ENCODE measurements at places on chromosomes 6 and 20.

DNA sequence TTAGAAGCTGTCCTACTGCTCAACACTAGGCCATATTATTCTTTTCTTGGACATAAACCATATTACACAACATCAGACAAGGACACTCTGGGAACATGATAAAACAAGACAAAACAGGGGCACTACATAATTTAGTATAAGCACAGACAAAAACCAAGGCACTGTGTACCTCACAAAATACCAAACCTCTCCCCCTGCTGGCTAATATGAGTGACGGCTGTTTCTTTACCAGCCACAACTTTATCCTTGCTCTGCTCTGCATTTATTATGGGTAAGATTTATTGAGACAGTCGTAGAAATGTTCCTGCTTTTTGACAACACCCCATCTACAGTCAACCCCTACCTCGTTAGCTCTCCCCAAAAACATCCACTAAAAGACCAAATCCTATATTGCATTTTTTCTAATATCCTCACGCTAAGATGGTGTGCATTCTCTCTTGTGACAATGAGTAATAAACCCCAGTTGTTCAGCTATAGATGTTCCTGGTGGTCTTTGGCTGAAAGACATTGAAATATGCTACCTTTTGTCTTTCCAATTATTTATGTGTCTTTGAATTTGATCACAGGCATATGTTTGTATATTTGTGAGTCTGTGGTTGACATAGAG is 23.8 kb upstream of the POLR1H start:
- DNase-seq = no peak

DNA sequence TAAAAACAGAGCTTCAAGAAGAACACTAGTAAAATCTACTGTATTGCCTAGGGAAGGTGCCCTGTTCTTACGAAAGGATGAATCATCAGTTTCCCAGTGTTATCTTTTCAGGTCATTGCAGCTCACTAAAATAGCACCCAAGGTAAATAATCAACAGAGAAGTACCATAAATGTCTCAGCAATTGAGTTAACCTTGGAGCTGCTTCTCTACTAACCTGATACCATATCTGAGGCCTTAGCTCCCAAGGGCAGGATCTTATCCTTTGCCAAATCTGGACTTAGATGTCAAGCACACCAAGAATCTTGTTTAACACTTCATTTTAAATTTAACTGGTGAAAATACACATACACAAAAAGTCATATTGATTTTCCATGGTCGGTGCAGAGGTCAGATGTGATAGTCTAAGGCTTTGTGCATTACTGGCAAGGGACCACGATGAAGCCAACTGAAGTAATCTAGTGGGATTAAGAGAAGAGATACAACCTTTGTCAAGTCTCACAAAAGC is 81.5 kb downstream of the EDN1 start:
- DNase-seq = no peak

GRCh38 chr6:119848696-119849095 is 499.1 kb upstream of the MAN1A1 start:
- no peak for DNase-seq

GRCh38 chr20:10984294-10984693 is 310.5 kb upstream of the JAG1 start:
- DNase-seq = no peak

DNA sequence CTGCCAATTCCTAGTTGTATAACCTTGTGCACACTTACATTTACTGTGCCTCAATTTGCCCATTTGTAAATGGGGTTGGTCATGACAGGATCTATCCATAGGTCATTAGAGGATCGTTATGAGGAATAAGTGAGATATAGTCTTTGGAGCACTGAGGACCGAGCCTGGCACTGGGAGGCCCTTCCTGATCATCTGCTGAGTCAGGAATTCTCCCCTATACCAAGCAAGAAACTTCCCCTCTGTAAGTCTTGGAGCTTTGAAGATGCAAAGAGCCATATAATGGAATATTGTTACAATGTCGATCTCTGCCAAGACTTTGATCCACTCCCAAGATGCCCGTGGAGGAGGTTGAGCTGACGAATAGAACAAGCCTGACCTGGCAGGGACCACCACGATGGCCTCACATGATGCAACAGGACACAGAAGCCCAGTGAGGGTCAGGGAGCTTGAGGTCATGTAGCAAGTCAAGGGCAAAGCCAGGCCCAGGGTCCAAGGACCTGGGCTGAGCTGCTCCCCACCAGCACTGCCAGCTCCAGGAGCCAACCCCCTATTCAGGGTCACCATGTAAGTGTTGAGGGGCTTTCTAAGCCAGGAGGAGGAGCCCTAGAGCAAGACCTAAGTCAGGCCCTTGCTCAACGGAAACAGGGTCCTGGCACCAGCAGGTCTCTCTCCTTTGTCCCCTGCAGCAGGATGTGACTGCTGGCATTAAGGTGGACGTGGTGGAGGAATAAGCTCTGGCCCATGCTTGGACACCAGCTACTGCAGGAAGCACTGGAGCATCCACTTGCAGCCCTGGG is 16.7 kb downstream of the PDRG1 start:
- DNase-seq = no peak

GRCh38 chr6:82741325-82741995 is 324.2 kb downstream of the UBE3D start:
- DNase-seq = no peak

DNA sequence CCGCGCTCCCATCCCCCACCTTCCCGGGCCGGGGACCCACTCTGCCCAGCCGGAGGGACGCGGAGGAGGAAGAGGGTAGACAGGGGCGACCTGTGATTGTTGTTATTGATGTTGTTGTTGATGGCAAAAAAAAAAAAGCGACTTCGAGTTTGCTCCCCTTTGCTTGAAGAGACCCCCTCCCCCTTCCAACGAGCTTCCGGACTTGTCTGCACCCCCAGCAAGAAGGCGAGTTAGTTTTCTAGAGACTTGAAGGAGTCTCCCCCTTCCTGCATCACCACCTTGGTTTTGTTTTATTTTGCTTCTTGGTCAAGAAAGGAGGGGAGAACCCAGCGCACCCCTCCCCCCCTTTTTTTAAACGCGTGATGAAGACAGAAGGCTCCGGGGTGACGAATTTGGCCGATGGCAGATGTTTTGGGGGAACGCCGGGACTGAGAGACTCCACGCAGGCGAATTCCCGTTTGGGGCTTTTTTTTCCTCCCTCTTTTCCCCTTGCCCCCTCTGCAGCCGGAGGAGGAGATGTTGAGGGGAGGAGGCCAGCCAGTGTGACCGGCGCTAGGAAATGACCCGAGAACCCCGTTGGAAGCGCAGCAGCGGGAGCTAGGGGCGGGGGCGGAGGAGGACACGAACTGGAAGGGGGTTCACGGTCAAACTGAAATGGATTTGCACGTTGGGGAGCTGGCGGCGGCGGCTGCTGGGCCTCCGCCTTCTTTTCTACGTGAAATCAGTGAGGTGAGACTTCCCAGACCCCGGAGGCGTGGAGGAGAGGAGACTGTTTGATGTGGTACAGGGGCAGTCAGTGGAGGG is 2.8 kb downstream of the SOX4 start:
- DNase-seq = peak; percentile 34

GRCh38 chr6:26296857-26297648 is 67.9 kb upstream of the BTN3A2 start:
- DNase-seq = no peak

DNA sequence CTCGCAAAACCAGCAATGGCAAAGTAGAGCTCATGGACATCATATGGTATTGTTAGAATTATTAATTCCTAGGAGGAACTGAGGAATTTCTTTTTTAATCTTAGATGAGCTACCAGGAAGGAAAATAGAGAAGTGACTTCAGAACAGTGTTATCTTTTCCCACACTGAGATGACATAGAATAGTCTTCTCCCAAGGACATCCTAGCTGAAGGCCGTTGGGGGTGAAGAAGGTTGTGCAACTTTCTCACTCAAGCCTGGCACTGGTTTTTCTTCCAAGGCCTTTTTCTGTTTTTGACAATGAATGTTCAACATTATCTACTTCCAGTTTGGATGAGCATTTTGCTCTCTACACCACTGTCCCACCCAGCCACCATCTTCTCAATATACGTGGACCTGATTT is 35.8 kb upstream of the MAS1 start:
- DNase-seq = no peak

DNA sequence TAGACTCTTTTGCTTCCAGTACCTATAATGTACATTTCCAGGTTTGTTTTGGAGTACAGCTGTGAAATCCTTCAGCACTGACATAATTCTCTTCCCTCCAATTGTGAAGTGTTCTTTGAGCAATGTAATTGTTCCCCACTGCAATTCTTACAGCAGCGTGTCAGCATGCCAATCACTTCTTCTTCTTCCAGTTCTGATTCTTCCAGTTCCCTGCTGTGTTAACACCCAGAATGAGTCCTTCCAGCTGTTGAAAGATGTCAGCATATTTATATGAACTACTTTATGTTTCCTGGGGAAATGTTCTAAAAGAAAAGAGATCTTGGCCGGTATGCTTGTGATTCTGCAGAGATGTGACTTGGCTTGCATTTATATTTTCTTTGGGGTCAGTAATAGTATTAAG is 213.9 kb downstream of the UNC5CL start:
- DNase-seq = no peak

DNA sequence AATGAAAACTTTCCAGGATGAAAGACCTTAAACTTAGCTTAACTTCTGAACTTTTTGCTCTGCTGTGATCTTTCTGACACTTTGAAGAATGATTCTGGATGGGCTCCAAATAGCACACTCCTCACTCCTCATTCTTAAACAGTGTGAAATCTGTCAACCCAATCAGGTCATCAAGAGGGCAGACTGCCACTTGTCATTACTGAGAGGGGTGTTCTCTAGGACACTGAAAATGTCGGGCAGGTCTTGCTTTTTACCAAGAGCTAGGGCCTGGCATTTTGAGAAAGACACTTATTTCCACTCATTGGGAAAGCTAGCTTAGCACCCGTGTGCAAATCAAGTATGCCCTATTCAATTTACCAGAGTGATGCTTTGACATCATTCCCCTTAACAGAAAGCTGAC is 122.2 kb downstream of the MTFR2 start:
- DNase-seq = no peak

GRCh38 chr20:32051720-32052089 is 337 bp upstream of the HCK start:
- no peak for DNase-seq

DNA sequence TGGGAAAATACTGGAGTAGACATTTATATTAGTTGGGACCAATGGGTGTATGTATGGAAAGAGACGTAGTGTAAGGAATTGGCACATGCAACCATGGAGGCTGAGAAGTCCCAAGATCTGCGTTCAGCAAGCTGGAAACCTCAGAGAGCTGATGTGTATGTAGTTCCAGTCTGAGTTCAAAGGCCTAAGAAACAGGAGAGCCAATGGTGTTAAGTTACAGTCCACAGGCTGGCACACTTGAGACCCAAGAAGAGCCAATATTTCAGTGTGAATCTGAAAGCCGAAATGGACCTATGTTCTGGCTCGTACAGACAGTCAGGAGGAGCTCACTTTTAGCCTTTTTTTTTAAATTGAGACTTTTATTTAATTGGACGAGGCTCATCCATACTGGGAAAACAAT is 244.2 kb downstream of the CDKAL1 start:
- no peak for DNase-seq

GRCh38 chr6:153013438-153013837 is 10.9 kb upstream of the MTRF1L start:
- no peak for DNase-seq

All from naive thymus-derived CD4-positive, alpha-beta T cell (primary cell).